M059J (cell line): ENCODE measurements at places on chromosomes 11 and 22.

GRCh38 chr11:14547440-14547839 lies 27.3 kb upstream of the PSMA1 start:
- DNase-seq: no peak

DNA sequence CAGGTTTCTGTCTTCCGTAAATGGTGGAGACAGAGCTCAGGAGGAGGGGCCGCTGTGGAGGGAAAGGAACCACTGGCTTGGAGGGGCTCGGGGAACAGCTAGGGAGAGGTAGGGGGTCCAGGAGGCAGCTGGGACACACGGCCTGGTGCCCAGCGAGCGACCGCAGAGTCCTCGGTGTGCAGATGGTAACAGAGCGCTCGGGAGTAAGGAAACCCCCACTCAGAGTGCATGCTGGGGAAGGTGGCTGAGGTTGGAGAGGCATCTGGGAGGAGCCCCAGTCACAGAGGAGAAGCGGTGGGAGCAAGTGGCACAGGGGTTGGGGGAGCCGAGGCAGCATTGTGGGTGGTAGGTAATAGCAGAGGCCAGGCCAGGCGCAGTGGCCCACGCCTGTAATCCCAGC lies 10.8 kb upstream of the NCF4 start:
- DNase-seq: no peak

DNA sequence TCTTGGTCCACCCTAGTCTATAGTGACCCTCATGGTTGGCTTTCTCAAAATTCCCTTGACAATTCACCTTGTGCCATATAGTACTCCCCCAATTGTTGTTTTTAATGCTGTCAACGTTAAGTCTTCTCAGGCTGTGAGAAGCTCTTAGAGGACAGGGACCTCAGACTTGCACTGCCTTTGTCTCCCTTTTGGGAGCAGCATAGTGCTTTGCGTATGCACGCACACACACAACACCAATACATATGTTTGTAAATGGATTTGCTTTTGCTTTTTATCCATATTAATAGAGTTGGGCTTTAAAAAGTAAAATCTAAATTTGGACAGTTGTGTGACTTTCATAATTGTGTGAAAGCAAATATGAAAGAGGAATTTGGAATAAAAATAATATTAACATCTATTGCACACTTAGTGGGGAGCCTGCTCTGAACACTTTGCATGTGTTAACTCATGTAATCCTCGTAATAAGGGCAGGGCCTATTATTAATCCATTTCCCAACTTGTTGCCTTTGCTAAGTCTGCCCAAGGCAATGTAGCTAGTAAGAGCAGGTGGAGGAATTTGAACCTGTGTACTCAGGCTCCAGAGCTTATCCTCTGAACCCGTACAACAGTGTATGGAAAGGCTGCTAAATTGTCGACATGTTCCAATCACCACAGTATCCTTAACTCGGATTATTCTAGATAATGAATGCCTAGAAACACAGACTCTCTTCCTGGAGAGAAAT lies 257.7 kb upstream of the NARS2 start:
- DNase-seq: no peak

DNA sequence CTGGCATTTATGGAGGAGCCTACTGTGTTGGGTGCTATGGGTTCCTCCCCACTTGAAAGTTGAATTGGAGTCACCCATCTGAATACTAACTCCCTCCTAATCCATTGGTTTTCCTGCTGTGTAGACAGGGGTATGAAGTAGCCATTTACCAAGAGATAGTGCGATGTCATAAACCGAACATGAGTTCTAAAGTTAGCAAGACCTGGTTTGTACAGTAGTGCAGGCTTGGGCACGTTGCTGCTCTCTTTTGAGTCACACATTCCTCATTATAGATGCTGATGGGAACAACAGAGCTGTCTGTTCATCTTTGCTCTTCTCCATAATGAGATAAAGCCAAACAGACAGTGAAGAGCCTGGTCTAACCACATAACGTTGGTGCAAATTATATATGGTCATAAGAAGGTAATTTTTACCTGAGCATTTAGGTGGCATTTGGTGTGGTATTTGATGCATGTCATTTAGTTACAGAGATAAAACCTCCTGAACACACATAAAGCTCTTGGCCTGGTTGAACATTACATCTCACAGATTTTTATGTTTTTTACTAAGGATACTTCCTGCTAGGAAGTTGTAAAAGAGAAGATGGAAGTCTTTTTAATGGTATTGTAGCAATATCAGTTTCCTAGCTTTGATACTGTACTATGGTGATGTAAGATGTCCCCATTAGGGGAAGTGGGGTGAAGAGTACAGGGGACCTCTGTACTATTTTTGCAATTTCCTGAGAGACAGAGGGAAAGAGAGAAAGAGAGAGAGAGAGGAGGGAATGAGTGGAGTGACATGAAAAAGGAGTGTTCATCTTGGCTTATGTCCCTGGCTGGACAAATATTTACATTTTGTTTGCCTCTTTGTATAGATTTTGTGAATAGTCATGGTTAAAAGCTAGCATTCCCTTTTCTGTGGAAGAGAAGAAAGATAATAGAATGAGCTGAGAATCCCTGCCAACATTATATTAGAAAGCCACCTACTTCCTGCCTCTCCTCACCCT lies 27.9 kb downstream of the GRAP2 start:
- no peak for DNase-seq

DNA sequence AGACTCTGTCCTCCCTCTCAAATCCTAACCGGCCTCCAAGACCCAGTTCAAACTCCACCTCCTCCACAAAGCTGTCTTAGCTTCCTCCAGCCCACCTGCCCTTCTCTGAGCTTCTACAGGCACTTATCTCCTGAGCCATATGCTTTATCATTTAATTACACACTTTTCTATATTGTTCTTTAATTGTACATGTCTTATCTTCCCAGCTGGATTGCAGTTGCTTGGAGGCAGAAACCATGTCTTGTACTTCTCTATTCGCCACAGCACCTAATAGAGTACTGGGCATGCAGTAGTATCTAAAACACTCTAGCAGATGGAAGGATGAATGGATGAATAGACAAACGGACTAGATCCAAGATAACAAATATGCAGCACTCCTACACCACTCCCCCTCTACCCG lies 11.3 kb downstream of the TRIM29 start:
- DNase-seq: no peak

- DNase-seq: no peak
These were observed 19.2 kb upstream of the KDM2A start for GRCh38 chr11:67099831-67100324.

GRCh38 chr22:30903876-30904460 lies 64.6 kb downstream of the MORC2 start:
- no peak for DNase-seq

DNA sequence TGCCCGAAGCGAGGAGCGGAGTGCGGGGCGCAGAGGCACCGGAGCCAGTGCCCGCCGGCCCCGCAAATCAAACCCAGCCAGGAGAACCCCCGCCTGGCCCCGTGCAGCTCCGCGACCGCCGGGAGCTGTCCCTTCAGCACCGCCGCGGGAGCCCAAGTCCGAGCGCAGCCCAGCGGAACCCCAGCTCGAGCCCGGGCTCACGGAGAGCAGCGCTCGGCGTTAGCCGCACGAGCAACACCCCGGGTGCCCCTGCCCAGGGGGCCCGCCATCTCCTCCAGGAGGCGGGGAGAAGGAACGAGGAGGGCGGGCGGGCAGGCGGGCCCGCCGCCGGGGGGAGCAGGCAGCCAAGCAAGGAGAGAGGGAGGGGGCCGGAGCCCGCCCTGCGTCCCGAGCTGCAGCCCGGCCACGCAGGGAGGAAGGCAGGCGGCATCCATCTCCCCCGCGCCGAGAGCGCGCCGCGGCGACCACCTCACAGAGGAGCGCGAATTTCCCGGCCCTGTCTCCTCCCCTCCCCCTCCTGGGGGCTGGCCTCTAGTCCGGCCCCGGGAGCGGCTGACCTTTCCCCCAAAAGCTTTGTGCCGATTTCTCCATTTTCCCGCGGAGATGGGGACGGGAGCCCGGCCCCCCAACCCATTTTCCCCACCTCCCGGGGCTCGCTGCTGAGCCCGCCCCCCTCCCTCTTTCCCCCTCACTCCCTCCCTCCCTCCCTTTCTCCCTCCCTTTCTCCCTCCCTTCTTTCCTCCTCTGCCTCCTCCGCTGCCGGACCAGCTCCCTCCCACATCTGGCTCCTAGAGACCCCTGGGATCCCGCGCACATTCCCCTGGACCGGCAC lies 621 bp downstream of the KCNC1 start:
- peak; percentile 71 for DNase-seq

DNA sequence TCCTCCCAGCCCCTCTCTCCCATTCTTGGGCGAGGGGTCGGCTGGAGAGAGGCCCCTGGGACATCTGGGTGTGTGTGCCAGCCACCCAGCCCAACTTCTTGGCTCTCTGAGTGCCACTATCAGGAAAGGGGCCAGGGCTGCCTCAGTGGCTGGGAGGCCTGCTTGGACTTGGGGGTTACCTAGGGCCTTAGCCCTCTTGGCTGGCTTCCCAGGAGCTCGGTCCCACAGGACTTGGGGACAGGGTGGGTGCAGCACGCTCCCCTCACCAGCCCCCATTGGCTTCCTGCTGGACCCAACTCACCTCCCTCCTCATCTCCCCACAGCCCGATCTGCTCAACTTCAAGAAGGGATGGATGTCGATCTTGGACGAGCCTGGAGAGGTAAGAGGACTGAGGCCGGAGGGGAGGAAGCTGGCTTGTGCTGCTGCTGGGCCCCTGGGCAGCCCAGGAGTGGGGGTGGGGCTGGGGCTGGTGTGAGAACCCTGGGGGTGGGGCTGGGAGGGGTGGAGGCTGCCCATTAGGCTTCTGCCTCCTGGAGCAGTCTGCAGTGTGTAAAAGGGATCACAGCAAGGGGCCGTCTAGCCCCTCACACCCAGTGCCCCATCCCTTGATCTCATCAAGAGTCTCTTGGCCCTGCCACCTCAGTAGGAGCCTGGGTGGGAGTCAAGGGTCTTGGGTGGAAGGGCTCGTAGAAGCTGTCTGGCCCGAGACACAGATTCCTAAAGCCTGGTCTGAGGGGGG lies 54.8 kb downstream of the TRIOBP start:
- peak; percentile 42 for DNase-seq

DNA sequence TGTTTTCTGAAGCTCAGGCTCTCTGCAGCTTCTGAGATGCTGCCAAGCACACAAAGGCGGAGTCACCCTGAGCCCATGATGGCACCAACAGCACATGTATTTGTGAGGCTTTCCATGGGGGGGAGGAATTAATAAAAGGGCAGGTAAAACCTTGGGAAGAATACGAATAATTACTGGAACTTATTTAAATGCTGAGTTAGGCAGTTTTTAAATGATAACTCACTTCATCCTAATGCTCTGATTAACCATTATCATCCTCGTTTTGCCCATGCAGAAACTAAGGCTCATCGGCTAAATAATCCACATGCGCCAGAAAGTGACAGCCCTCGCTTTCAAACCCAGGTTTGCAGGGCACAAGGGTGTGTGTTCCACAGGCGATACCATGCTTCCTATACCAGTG lies 35.4 kb downstream of the LARGE1 start:
- DNase-seq: no peak

DNA sequence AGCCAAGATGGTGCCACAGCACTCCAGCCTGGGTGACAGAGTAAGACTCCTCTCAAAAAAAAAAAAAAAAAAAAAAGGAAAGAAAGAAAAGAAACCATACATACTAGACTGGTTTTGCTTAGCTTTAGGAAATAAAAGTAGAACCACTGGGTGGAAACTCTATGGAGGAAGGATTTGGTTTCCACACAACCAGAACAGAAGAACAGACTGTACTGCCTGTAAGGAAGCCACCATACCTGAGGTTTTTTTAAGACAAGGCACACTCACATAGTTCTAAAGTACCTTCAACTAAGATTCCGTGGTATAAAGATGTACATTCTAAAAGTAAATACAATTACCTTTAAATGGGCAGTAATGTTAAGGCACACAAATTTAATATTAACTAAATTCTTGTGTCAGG lies 58.6 kb downstream of the NUP98 start:
- no peak for DNase-seq

- no peak for DNase-seq
These were observed 9.7 kb upstream of the PGA3 start for GRCh38 chr11:61193596-61193995.

- no peak for DNase-seq
These were observed 5.3 kb upstream of the ABCC8 start for GRCh38 chr11:17481905-17482304.

DNA sequence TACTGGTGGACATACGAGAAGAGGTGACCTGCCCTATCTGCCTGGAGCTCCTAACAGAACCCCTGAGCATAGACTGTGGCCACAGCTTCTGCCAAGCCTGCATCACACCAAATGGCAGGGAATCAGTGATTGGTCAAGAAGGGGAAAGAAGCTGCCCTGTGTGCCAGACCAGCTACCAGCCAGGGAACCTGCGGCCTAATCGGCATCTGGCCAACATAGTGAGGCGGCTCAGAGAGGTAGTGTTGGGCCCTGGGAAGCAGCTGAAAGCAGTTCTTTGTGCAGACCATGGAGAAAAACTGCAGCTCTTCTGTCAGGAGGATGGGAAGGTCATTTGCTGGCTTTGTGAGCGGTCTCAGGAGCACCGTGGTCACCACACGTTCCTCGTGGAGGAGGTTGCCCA lies 6.9 kb downstream of the TRIM6 start:
- peak; percentile 49 for DNase-seq

DNA sequence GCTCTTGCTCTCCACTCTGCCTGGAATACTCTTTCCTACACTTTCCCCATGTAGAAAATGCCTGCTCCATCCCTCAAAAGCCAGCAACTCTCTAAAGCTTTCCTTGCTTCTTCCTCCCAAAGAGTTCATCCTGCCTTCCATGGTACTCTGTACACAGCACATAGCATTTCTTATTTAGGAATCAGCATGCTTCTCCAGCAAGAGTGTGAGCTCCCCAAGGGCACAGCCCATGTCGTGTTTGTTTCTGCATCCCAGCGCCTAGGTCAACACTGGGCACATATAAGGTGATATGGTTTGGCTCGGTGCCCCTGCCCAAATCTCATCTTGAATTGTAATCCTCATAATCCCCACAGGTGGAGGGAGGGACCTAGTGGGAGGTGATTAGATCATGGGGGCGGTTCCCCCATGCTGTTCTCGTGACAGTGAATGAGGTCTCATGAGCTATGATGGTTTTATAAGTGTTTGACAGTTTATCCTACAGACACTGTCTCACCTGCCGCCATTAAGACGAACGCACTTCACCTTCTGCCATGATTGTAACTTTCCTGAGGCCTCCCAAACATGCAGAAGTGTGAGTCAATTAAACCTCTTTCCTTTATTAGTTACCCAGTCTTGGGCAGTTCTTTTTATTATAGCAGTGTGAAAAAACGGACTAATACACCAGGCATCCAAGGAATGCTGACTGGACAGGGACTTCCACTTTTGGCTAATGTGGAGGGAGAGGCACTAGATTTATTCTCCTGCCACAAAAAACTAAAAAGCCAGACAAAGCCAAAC lies 8.2 kb downstream of the VPS37C start:
- DNase-seq: peak; percentile 90

GRCh38 chr11:11279956-11280689 lies 72.9 kb downstream of the CSNK2A3 start:
- peak; percentile 30 for DNase-seq

GRCh38 chr22:20639343-20639742 lies 131.9 kb downstream of the MED15 start:
- no peak for DNase-seq

GRCh38 chr11:86476109-86476861 lies 101.6 kb downstream of the CCDC81 start:
- DNase-seq: no peak
